ENCODE measurements at places on chromosomes 5 and 9. TPM values are rescaled to one million over a fixed set of nuclear protein-coding genes. Genes with fewer than 3 reads are reported as not detected.

Gene GRIN3A
- not detected for total RNA-seq

Gene SPINK13
- total RNA-seq, result not detected

Gene TMEM167A
- total RNA-seq, result 50.3 TPM

- no peak for DNase-seq
- no peaks in the 10 kb centered on the region for H3K4me1 ChIP-seq
- no peak overlapping the region for H3K27ac ChIP-seq
These were observed 223.8 kb downstream of the TLE1 start for GRCh38 chr9:81465468-81466011.

Gene SUSD3
- 9.1 TPM for total RNA-seq

Data from activated B cell treated with CpG ODN at 0.5 μM for 24 hours (primary cell).